ENCODE measurements at places on chromosomes 3 and 15.

GRCh38 chr15:66186049-66186825, 67.3 kb downstream of the MEGF11 start:
- DNase-seq = no peak

DNA sequence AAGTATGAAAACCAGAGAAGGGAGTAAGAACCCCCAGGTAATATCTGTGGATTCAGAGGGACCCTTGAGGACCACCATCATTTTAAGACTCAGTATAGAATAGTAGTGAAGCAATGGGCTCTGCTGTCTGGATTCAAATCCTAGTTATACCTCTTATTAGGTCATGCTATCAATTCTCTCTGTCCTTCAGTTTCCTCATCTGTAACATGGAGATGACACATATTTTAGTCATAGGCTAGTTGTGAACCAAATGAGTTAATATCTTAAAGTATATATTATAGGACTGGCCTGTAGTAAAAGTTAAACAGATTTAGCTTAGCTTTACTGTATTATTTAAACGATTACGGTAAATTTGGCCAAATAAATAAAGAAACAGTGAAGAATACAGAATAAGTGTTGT, 177.3 kb upstream of the GOLIM4 start:
- no peak for DNase-seq

- no peak for DNase-seq
These were observed 174.9 kb downstream of the TNIK start for GRCh38 chr3:171285287-171285686.

DNA sequence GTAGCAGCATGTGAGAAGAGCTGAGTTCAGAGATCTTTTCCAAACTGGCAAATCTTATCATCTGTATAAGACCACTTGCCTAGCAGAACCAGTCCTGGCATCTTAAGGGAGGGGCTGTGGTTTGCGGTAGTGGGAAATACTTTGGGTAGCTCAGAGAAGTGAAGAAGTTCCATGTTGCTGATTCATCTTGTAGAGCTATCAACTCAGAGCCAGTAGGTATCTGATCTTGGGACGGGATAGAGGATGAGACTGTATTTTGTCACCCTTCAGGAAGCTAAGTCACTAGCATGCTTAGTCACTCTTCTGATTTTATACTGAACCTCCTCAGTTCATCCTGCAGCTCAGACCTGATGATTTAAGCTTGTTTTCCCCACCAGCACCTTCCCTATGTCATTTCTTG, 211.4 kb downstream of the NR1D2 start:
- DNase-seq = peak; percentile 24

- DNase-seq = no peak
These were observed 42.7 kb downstream of the ALCAM start for GRCh38 chr3:105409364-105409763.

- no peak for DNase-seq
These were observed 24.4 kb downstream of the FAH start for GRCh38 chr15:80177156-80177555.

DNA sequence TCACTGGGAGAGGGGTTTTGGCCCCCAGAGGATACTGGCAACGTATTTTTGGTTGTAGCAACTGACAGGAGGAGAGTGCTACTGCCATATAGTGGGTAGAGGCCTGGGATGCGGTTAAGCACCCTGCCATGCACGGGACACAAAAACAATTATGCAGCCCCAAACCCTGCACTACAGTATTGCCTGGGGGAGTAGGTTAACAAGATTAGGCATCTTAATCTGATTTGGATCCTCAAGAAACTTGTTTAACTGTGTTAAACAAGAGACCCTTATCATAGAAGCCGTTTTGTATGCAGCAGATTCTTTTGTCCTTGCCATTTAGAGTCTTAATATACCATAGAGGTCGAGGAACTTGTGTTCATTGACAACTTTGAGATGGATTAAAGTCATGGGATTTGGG, 3.4 kb downstream of the PHLDB2 start:
- DNase-seq = no peak

DNA sequence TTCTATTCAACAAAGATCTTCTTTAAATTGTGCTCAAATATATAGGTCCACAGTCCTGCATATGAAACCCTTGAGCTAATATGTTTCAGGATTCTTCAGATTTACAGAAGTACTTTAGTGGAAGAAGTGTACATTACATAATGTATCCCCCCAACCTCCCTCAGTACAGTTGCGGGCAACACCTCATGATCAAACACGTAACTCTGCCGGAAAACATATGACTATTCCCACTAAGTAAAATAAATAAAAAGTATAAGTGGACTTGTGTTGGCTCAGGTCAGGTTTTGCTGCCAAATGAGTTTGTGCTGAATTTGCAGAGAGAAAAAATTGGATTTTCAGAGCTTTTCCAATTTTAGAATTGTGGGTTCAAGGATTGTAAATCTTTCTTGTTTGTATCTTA, 267.6 kb upstream of the MDFIC2 start:
- DNase-seq = no peak

GRCh38 chr3:100107221-100107814, 7.0 kb downstream of the FILIP1L start:
- no peak for DNase-seq

DNA sequence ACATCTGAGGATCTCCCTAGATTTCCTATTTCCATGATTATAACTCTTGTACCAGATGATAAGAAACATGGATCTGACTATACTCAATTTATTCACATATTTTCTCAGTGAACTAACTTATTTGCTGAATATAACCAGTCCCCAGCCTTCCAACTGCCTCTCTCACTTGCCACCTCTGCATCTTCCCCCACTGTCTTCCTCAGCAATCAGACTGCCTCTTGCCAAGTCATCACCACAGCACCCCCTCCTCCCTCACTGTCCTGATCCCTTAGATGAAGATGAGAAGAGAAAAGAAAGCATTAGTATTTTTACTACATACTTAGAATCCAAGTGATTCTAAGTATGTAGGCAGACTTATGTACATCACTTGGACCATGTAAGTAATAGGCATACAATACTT, 71.9 kb downstream of the GTPBP8 start:
- no peak for DNase-seq
